ENCODE measurements at places on chromosomes 13 and 19. TPM values are rescaled to one million over a fixed set of nuclear protein-coding genes. Genes with fewer than 3 reads are reported as not detected.

The TLE6 gene
- polyA plus RNA-seq = 0.75 TPM

The ZNF358 gene
- 75.8 TPM for polyA plus RNA-seq

DNA sequence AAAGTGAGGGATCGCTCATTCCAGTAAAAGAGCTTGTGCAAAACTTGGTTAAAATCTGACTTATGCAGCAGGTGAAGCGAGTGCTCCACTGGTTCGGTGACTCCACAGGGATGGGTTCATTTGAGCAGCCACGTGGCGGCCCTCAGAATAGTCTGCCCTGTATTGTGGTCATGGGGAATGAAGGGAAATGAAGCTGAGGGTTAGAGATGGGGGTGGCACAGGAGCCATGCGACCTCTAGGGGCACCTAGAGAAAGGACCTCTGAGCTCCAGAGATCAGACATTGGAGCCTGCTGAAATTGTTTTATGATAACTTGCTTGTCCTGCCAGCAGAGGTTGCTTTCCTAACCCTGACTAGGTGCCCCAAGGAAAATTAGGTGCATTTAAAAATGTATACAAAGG, 26.6 kb downstream of the CBY2 start:
- peak; percentile 3 for DNase-seq

DNA sequence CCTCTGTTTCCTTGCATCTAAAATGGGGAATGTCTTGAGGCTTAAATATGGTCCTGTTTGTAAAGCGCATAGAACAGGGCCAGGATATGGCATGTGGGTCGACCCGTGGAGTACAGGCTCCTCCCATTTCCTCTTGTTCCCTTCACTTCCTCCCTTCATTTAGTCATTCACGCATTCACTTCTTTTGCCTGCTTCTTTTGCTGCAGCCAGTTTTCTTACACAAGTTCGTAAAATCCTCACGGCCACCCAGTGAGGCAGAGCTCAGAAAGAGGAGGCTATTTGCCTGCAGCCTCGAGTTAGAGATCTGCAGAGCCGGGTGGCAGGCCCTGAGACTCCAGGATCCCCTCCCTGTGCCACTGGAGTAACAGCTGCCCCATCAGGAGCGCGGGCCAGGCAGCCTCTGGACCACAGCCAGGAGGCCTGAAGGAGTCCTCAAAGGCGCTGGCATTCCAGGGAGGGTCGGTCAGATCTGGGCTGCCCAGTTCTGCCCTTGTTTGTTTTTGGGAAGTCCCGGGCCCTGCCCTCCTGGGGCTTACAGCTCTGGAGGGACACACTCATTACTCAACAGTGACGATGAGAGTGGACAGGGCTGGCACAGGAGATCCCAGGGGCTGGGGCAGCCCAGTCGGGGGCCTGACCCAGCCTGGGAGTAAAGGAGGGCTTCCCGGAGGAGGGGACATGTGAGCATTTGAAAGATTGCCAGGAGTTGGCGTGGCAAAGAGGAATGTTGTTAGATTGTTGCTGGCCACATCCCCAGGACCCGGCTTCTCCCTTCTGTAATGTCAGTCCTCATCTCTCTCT, 4.6 kb downstream of the PPP5C start:
- DNase-seq = no peak

DNA sequence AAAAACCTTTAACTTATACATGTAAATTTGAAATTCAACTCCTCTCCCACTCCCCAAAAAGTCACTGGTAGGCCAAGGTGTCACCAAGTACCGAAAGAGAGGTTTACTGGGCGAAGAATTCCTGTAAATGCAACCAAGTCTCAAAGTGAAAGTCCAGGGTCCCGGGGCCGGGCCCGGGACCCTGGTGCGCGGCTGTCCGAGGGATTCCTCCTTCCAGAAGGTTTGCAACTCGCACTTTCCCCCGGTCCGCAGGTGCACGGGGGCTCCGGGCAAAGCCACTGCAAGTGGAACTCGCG, 1.1 kb downstream of the STK24 start:
- no peak for DNase-seq

- no peak for DNase-seq
Observed at GRCh38 chr13:41284512-41285288, 21.3 kb upstream of the MTRF1 start.
